ENCODE measurements at places on chromosomes 6 and 20.

- DNase-seq = no peak
These were observed 117.4 kb upstream of the FOXA2 start for GRCh38 chr20:22701679-22702308.

DNA sequence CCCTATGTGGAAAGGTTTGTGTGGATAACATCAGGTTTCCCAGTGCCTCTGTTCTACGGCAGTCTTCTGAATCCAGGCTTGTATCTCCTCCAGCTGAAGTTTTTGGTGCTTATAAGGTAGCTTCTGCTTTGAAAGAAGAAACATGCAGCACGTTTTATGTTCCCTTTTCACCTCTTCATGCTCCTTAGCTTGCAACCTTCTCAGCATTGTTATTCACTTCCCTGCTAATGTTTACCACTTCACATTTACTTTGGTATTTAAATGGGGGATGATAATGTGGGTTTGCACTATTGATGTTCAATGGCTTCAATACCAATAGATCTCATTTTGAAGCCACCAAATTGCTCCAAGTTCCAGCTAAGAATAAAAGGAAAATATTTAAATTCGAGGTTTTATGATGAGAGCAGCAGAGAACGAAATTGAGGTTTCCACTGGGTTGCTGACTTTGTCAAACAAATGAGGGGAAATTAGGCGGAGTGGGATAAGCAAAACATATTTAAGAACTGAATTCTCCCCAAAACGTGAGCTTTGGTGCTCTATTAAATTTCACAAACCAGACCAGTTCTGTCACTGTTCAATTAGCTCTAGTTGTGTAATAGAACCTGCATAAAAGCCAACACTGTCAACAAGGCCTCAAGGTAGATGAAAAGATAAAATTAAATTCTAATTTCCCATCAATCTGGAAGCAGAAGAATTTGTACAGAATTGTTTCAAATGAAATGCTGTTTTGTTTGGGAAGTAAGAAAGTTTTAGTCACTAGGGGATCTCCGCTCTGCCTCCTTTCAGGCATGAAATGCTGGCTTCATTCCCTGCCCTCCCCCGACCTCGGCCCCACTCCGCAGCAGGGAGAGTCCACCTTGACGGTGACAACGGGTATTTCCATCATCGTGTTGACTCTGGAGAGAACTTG lies 1.4 kb downstream of the IL22RA2 start:
- DNase-seq = no peak

DNA sequence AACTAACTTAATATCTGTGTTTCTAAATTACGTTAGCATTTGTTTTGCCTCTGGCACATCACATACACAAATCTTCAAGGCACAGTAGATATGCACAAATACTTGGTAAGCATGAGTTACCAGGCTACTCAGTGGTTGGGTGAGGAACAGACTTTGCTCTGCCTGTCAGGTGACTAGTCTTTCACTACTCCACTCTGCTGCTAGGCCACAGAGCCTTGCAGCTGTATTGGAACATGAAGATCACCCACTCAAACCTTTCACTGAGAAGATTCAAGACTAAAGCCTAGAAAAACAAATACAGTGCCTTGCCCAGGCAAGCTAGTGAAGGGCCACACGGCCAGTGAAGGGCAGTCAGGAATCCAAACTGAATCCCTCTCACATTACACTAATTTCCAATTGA lies 47.0 kb downstream of the DTNBP1 start:
- DNase-seq = no peak

DNA sequence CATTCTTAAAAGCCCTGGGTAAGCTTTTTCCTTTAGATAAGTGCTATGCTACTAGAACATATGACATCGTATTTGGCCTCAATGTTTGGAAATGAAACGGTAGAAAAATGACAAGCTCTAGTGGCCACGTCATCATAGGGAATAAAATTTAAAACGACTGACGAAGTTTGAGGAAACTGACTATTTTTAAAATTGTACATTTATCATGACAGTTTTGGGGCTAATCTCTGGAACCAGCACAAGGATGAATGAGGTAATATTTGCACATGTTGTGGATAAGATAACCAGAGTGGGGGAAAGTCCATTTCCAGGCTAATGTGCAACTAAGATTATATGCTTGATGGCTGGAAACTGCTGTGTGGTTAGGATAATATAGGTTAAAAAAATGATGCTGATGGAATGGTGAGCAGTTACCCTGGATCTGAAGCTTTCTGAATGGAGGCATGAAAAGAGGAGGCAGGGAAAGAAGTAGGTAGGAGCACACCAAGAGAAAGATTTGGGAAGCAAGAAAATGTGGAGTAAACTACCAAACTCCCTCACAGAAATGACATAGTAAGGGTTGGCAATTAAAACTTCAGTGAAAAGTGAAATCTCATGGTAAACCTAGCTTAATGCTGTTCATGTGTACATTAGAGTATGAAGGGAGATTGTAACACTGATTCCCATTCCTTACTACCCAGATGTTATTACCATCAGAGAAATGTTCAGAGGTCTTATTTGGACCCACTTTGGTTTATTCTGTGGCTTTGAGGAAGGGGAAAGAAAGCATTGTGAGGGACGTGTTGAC lies 42.7 kb upstream of the CEP162 start:
- no peak for DNase-seq

- DNase-seq = no peak
These were observed 248.7 kb downstream of the ADGB start for GRCh38 chr6:146847426-146847825.

- DNase-seq = no peak
These were observed 109.7 kb upstream of the FOXQ1 start for GRCh38 chr6:1202201-1202600.

DNA sequence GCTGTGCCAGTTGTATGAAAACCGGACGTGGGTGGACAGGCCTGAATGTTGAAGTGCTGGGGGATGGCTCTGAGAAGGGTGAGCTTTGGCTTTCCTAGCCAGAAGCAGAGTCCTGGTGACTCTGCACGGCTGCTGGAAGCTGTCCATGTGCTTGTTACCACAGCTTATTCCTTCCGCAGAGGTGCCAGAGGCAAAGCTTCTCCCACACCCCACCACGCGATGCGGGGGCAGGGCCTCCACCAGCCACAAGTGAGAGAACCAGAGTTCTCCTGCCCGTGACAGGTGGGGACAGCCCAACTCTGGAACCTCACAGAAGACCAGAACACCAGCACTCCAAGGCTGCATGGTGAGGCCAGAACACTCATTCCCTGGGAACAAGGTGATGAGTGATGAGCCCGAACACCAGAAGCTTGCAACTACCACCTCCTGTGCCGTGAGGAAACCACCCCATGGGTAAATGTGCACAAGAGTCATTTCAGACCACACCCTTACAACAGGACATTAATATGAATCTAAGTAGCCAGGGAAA lies 36.7 kb downstream of the JAG1 start:
- DNase-seq = no peak

DNA sequence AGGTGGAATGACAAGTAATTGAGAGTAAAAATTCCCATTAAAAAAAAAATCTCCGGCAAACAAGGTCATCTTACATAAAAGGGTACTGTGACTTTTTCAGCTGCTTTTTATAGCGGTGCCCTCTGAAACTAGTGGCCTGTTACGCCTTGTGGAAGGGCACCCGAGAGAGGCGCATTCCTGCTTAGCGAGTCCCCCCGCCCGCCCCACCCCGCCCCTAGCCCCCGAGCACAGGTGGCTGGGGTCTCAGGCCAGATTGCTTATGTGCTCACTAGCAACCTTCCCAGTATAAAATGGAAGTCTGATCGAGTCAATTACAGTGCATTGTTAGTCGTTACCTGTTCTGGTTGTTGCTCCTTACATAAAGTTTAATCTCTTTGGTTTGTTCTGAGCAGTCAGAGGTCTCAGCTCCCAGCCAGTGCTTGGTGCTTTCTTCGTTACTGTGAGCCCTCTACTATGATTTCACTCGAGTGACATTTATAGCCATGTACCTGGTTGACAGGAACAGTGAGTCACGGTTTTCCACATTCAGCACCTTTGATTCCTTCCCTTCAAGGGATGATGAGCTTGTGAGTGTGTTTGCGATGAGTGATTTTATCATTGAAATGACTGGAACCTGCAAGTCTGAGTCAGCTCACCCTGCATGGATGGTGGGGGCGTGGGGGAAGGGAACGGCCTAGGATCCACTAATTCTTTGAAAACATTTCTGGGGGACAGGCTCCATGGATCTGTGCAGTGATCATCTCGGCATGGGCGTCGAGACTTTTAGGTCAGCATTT lies 47.6 kb downstream of the ZDHHC14 start:
- DNase-seq = no peak

- no peak for DNase-seq
These were observed 781.7 kb upstream of the CITED2 start for GRCh38 chr6:140156131-140156530.

DNA sequence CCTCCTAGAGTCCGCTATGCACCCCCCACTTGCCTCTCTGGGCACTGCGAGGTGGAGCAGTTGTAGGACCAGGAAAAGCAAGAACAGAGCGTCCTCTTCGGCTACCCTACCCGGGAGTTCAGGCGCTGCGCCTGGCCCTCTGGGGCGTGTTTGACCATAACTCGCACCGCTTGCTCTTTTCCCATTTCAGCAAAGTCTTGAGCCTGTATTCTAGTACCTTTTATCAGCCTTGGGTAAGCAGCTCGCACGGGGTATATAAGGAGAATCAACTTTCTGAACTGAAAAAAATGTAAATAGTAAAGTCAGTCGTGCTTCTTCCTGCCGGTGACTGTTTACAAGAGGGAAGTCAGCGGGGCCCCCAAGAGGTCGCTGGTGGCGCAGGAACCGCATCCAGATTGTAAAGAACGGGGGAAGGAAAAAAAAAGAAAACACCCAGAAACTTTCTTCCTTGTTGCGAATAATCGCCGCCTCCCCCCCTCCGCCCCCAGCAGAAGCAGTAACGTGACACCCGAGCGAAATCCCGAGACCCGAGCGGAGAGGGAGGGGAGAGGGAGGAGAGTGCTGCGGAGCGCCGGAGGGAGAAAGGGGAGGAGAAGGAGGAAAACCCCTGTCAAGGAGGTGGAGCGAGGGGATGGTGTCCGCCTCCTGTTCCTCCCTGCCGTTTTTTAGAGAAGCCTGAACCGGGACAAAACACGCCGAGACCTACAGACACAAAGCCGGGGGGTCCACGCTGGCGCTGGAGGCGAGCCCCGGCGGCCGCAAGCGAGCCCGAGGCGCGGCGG lies at the start of gene UST:
Gene UST (plus strand): TSS at position 668 of the 782 bp plus-strand sequence. CDS start 401 bp downstream, outside the sequence.
- DNase-seq = peak; percentile 81

- DNase-seq = no peak
These were observed 15.2 kb downstream of the BCAS4 start for GRCh38 chr20:50810063-50810462.

DNA sequence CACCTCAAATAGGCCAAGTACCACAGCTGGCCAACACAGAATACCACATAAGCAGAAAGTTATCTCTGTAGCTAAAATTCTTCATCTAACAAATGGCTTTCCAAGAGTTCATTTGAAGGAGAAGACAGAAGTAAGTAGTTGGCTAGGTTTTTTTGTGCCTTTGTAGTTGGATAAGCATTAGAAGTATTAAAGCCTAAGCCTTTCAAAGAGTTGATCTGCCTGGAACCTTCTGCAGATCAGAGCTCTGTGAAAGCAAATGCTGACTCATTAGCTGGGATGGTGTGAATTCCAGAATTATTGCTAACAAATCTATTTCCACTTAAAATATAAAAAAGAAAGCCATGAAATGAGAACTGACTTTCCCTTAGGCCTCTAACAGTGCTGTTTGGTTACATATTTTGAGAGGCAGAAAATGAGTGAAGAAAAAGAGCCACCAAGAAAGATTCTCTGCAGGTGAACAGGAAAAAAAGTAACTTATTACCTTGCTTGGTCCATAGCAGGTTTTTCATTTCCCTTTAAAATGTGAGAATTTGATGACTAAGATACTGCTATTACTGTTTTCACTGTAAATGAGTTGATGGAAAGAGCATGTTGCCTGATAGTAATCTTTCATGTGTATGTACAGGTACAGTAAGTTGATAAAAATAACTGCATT lies 763.2 kb upstream of the FLRT3 start:
- DNase-seq = no peak

DNA sequence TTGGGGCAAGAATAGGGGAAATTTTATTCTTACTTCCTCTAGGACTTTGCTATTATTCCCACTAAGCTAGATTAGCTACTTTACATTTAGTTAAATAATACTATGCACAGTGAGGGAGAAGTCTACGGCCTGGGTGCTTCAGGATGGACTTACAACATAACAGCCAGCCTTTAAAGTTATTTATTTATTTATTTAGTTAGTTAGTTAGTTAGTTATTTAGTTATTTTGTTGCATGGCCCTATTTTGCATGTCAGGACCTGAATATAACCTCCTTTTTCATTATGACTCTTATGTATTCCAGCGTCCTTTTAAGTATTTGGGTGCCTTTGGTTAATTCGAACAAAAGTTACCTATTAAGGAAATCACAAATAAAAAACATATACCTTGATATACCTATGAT lies 238.7 kb downstream of the EYS start:
- no peak for DNase-seq

- peak; percentile 91 for DNase-seq
These were observed 36.9 kb downstream of the ARHGAP18 start for GRCh38 chr6:129672881-129673631.

GRCh38 chr20:15287329-15287728 lies 949.9 kb upstream of the FLRT3 start:
- DNase-seq = no peak

GRCh38 chr6:14660806-14661579 lies 543.4 kb downstream of the CD83 start:
- DNase-seq = no peak

DNA sequence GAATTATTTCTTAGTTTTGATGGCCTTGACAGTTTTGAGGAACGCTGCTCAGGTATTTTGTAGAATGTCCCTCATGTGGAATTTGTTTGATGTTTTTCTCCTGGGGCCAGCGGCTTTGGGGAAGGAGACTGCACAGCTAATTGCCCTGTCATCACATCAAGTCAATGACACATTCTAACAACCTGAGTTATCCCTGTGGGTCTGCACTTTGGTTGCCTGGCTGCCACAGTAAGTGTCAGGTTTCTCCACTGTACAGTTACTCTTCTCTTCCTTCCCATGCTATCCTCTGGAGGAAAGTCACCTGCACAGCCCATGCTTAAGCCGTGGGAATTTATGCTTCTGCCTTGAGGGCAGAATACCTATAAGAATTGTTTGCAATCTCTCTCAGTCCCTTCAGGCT lies 1.4 kb upstream of the TREML4 start:
- no peak for DNase-seq

DNA sequence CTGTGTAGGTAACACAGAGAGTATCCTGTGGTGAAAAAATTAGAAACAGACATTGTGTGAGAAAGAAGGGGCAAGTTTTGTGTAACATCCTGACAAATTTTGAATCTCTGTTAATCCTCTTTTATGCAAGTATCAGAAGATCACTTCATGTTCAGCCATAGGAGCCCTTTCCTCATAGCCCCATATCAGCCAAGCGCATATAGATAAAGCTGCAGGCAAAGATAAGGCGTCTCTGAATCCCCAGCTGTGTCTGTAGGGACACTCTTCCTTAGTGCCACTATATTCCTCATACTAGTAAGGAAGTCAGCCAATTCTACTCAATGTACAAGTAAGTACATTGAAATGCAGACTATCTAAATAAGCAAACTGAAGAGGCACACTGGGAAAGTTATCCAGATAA lies 22.3 kb downstream of the HTR1E start:
- no peak for DNase-seq

All from SW 1271 (cell line).